ENCODE measurements at places on chromosomes 13 and 19. TPM values are rescaled to one million over a fixed set of nuclear protein-coding genes. Genes with fewer than 3 reads are reported as not detected.

DNA sequence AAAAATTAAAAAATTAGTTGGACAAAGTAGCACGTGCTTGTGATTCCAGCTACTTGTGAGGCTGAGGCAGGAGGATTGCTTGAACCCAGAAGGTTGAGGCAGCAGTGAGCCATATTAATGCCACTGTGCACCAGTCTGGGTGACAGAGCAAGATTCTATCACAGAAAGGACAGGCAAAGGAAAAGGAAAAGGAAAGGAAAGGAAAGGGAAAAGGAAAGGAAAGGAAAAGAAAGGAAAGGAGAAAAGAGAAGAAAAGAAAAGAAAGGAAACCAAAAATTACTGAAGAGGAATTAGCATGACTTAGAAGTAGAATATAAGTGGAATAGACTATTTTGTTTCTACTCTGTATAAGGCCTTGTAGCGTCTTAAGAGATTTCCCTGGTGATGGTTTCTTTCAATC, 122.3 kb downstream of the RBM26 start:
- no peaks in the 10 kb centered on the region for H3K36me3 ChIP-seq
- no peaks in the 10 kb centered on the region for H3K27me3 ChIP-seq
- H3K4me3 ChIP-seq = no peak overlapping the region
- no peak overlapping the region for H3K27ac ChIP-seq
- DNase-seq = no peak
- H3K4me1 ChIP-seq = no peaks in the 10 kb centered on the region

DNA sequence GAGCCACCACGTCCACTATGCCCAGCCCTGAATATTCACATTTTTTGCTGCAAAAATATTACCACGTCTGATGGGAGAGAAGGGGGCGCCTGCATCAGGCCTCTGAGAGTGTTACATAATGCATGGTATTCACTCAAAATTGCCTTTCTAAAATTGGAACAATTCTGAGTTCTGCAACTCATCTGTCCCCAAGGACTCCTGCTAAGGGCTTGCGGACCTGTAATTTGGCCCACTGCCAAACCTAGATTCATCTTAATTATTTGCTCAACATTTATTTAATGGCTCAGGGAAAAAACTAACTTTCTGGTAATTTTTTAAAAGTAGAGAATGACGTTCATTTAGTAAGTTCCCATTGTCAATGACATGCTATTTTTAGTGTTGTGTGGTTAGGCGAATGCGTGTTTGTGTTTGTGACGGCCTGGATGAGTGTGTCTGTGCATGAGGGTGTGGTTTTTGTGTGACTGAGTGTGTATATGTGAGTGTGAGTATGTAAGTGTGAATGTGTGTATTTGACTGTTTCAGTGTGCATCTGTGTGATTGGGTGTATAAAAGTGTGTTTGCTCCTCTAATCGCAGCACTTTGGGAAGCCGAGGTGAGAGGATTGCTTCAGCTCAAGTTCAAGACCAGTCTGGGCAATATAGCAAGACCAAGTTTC, 8.8 kb downstream of the INAFM1 start:
- no peaks in the 10 kb centered on the region for H3K4me1 ChIP-seq
- no peak overlapping the region for H3K27ac ChIP-seq
- no peaks in the 10 kb centered on the region for H3K36me3 ChIP-seq
- H3K4me3 ChIP-seq = no peak overlapping the region

Gene TMIGD2
- polyA plus RNA-seq = 0.56 TPM

Gene NCCRP1
- 0.17 TPM for polyA plus RNA-seq

DNA sequence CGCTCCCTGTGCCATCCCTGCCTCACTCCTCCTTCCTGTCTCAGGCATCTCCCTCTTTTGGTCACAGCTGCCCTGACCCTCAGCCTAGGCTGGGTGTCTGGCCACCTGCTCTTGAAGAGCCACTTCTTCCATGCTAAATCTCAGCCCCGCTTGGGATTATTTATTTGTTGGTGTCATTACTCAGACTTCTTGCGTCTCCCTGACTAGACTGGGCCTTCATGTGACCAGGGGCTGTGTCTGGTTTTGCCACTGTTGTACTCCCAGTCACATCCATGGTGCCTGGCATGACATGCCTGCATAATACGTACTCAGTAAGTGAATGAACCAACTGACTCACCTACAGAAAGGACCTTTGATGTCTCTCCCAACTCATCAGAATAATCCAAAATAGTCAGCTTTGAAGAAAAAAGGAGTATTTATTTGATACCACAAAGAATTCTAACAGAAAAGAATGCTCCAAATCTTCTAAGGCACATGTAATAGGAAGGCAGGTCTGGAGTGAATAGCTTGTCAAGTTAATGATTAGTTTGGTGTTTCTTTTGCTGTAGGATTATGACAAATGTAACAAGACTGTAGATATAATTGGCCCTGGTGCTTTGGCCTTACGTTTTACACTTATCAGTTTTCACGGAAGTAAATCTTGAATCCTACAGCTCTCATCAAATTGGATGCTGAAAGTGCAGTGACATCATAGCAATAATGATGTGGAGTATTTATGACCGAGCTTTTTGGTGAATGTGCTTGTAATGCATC, 84.0 kb downstream of the ALOX5AP start:
- H3K4me1 ChIP-seq = no peaks in the 10 kb centered on the region

GRCh38 chr19:49894879-49895565, 1.7 kb downstream of the IL4I1 start:
- no peaks in the 10 kb centered on the region for H3K36me3 ChIP-seq
- H3K27me3 ChIP-seq = no peaks in the 10 kb centered on the region
- peaks cover 7% of the 10 kb centered on the region for H3K4me1 ChIP-seq

- no peaks in the 10 kb centered on the region for H3K27me3 ChIP-seq
- H3K4me1 ChIP-seq = peaks cover 59% of the 10 kb centered on the region
- peak; percentile 56 for DNase-seq
- H3K36me3 ChIP-seq = no peaks in the 10 kb centered on the region
Measured at GRCh38 chr19:13172346-13173138, 22.3 kb downstream of the IER2 start.

Gene ALKBH7
- polyA plus RNA-seq = 50.2 TPM

- H3K4me3 ChIP-seq = no peak overlapping the region
- no peaks in the 10 kb centered on the region for H3K27me3 ChIP-seq
- H3K36me3 ChIP-seq = no peaks in the 10 kb centered on the region
- no peaks in the 10 kb centered on the region for H3K4me1 ChIP-seq
- DNase-seq = no peak
Measured at GRCh38 chr13:21202767-21203531, 26.5 kb downstream of the MRPL57 start.

Gene CGB1
- not detected for polyA plus RNA-seq

- no peak overlapping the region for H3K4me3 ChIP-seq
- peaks cover 100% of the 10 kb centered on the region for H3K36me3 ChIP-seq
- H3K27ac ChIP-seq = no peak overlapping the region
- no peak for DNase-seq
- no peaks in the 10 kb centered on the region for H3K4me1 ChIP-seq
- H3K27me3 ChIP-seq = no peaks in the 10 kb centered on the region
Measured at GRCh38 chr13:112819816-112820215, 130.0 kb downstream of the ATP11A start.

DNA sequence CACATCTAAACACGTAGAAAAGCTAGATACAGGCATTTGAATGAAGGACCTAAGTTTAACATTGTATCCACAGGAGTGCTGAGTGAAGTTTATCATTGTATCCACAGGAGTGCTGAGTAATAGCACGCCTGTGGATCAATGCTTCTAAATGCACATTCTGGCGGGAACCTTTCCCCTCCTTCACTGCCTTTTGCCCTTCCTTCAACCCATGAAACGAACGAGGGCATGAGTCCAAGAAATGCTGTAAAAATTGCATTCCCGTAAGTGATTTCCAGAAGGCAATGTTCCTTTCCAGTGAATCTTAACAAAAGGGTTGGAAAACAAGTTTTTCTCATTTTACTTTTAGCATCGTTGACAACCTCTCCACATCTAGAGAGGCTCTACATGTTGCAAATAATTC, 88.1 kb downstream of the ZDHHC20 start:
- DNase-seq = no peak
- H3K27me3 ChIP-seq = no peaks in the 10 kb centered on the region
- H3K4me1 ChIP-seq = no peaks in the 10 kb centered on the region
- H3K4me3 ChIP-seq = no peak overlapping the region

DNA sequence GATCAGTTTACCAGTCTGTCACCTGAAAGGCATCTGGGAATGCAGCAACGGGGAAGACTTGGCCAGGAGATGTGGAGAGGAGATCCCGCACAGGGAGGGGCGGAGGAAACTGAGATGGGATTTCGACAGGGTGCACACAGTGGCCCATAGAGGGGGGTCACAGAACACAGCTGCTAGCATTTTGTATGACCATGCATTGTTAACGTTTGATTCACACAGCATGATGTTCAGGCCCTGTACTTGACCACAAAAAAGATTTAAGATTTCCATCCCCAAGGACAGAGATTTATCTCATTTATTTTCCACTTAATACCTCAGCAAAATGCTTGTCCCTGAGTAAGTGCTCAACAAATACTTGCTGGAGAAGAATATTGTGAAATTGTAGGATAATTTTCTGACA, 63.2 kb downstream of the RAB20 start:
- H3K27ac ChIP-seq = no peak overlapping the region
- H3K4me3 ChIP-seq = no peak overlapping the region
- no peaks in the 10 kb centered on the region for H3K4me1 ChIP-seq
- H3K36me3 ChIP-seq = peaks cover 83% of the 10 kb centered on the region
- H3K27me3 ChIP-seq = no peaks in the 10 kb centered on the region

DNA sequence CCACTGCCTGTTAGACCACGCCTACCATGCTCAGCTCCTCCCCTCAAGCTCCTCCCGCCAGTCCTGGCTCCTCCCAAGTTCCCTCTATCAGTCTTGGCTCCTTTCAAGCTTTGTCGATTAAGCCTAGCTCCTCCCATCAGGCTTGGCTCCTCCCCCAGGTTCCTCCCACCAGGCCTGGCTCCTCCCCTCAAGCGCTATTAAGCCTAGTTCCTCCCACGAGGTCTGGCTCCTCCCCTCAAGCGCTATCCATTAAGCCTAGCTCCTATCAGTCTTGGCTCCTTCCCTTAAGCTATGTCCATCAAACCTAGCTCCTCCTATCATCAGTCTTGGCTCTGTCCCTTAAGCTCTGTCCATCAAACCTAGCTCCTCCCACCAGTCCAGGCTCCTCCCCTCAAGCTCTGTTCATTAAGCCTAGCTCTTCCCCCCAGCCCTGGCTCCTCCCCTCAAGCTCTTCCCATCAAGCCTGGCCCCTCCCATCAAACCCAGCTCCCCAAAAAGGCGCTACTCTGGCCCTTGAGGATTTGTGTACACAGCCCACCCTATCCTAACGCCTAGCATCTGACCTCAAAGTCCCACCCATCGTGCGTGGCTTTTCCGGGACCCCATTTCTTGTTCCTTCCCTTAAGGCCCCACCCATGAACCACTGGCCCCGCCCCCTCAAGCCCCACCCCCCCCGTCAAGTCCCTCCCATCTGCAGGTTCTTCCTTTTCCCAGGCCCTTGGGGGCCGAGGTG, 10.0 kb downstream of the CAMSAP3 start:
- peaks cover 4% of the 10 kb centered on the region for H3K36me3 ChIP-seq
- H3K27me3 ChIP-seq = peaks cover 36% of the 10 kb centered on the region
- DNase-seq = no peak
- no peak overlapping the region for H3K27ac ChIP-seq
- no peaks in the 10 kb centered on the region for H3K4me1 ChIP-seq

Gene UBE2L5
- 0.40 TPM for polyA plus RNA-seq

Gene MISP
- 5.8 TPM for polyA plus RNA-seq

DNA sequence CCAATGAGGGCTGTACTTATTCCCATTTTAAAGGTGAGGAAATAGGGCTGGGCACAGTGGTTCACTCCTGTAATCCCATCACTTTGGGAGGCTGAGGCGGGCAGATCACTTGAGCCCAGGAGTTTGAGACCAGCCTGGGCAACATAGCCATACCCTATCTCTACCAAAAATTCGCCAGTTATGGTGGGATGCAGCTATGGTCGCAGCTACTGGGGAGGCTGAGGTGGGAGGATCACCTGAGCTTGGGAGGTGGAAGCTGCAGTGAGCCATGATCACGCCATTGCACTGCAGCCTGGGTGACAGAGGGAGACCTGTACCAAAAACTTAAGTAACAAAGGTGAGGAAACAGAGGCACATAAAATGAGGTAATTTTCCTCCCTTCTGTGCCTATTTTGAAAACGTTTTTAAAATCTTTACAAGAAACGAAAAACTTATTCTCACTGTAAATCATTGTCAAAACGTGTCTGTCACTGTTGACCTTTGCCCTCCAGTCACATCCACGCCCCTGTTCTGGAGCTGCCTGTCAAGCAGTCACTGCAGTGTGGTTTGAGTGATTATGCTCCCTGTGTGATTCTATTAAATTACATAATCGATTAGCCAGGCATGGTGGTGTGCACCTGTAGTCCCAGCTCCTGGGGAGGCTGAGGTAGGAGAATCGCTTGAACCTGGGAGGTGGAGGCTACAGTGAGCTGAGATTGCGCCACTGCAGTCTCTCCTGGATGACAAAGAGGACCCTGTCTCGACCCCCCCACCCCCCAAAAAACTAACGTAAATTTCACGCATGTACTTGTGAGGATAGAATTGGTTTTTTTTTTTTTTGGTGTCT, 12.5 kb downstream of the NOP53 start:
- H3K36me3 ChIP-seq = no peaks in the 10 kb centered on the region
- DNase-seq = no peak
- no peak overlapping the region for H3K4me3 ChIP-seq
- no peaks in the 10 kb centered on the region for H3K4me1 ChIP-seq
- no peak overlapping the region for H3K27ac ChIP-seq

GRCh38 chr13:43153436-43154090, 130.2 kb downstream of the DNAJC15 start:
- no peak overlapping the region for H3K27ac ChIP-seq
- H3K27me3 ChIP-seq = no peaks in the 10 kb centered on the region
- no peaks in the 10 kb centered on the region for H3K36me3 ChIP-seq
- H3K4me1 ChIP-seq = no peaks in the 10 kb centered on the region

DNA sequence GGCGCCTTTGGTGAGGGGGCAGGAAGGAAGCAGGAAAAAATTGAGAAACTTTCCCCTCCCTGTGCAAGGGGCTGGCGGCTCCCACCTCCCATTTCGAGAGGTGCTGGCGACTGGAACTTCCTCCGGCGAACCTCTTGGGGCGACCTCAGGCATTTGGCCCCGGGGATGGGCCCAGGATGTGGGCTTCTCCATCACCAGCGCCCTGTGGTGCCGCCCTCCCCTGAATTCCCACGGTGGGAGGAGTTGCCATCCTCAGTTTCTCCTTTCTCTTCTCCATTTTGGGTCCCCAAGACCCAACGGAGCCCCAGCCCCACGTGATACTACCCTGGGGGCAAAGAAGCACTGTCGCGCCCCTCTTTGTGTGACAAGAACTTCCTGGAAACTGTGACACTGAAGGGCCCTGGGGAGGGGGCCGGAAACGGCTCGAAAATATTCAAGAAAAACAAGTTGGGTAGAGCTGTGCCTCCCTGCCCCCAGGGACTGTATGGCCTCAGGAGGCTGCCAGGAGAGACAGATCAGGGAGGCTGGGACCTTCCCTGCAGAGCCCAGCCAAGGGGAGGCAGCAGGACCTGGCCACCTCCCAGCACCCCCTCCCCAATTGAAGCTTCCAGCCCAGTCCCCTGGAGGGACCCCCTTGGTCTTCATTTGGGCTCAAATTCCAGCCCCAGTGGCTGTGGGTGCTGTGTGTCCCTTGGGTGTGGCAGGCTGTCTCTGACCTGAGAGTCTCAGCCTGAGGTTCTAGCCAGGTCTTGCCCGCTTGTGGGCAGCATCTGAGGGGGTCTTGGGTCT, 16.2 kb upstream of the AP1M2 start:
- H3K27me3 ChIP-seq = no peaks in the 10 kb centered on the region
- H3K36me3 ChIP-seq = no peaks in the 10 kb centered on the region
- DNase-seq = peak; percentile 36

GRCh38 chr19:2239771-2240770, 3.4 kb downstream of the SF3A2 start:
- peak overlapping the region; percentile 22 for H3K4me3 ChIP-seq
- H3K27me3 ChIP-seq = no peaks in the 10 kb centered on the region
- H3K36me3 ChIP-seq = peaks cover 11% of the 10 kb centered on the region

Data from left lung (tissue), 14 donors.